Activated T-helper 2 cell treated with anti-CD3 and anti-CD28 coated beads, Interferon-gamma antibody, Interleukin-2, Interleukin-4, amounts not matched to agents 10 μg/mL and 5 μg/mL and 100 μg/mL, durations not matched to agents 14 hours and 24 hours and 36 hours (primary cell): ENCODE measurements at places on chromosomes 1 and 21.

- peak overlapping the region; percentile 15 for H3K4me3 ChIP-seq
- peaks cover 58% of the 10 kb centered on the region for H3K4me1 ChIP-seq
- peak overlapping the region; percentile 89 for H3K27ac ChIP-seq
- H3K27me3 ChIP-seq, result no peaks in the 10 kb centered on the region
Observed at GRCh38 chr1:235045921-235046601, 82.6 kb downstream of the TOMM20 start.

DNA sequence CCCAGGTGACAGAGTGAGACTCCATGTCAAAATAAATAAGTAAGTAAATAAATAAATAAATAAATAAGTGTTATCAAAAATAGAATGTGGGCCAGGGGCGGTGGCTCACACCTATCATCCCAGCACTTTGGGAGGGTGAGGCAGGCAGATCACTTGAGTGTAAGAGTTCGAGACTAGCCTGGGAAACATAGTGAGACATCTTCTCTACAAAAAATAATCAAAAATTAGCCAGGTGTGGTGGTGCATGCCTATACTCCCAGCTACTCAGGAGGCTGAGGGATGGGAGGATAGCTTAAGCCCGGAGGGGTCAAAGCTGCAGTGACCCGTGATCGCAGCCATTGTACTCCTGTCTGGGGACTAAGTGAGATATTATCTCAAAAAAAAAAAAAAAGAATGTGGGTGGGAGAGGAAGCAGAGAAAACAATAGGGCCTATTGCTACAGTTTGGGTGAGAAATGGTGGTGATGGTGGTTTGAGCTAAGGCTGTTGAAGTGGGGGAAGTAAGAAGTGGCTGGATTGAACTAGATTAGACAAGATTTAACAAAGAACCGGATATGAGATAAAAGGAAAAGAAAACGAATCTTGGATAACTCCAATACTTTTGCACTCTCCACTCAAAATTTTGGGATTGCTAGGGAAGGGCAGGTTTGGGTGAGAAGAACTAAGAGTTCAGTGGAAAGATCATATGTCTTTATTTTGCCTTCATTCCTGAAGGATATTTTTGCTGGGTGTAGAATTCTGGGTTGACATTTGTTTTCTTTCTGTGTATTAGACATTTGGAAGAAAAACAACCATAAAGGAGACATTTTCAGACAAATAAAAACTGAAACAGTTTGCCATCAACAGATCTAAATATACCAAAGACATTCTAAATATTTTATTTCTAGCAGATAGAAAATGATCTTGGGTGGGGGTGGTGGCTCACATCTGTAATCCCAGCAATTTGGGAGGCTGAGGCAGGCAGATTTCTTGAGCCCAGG is 57.1 kb upstream of the SPOCD1 start:
- H3K27ac ChIP-seq, result peak overlapping the region; percentile 79
- DNase-seq, result no peak
- no peaks in the 10 kb centered on the region for H3K27me3 ChIP-seq

DNA sequence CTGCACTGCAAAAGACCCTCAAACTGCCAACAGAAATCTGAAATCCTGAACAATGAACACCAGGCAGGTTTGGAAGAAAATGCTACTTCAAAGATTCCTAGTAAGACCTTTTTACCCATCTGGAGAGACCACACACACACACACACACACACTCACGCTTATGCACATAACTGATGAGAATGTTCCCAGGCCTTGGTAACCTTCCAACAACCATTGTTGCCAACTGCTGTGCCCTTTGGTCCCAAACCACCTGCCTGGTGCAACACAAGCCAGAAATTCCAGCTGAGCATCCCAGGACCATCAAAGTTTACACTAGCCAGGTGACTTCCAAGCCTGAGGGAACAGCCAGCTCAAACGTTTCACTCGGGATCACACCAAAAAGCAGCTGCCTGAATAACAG is 56.9 kb downstream of the SEC16B start:
- H3K27ac ChIP-seq, result no peak overlapping the region
- H3K4me3 ChIP-seq, result no peak overlapping the region
- no peak for DNase-seq
- H3K36me3 ChIP-seq, result no peaks in the 10 kb centered on the region
- no peaks in the 10 kb centered on the region for H3K27me3 ChIP-seq

GRCh38 chr21:24011087-24011486 is 1596.2 kb downstream of the MRPL39 start:
- H3K36me3 ChIP-seq, result no peaks in the 10 kb centered on the region
- H3K27me3 ChIP-seq, result no peaks in the 10 kb centered on the region
- DNase-seq, result no peak
- H3K27ac ChIP-seq, result no peak overlapping the region

DNA sequence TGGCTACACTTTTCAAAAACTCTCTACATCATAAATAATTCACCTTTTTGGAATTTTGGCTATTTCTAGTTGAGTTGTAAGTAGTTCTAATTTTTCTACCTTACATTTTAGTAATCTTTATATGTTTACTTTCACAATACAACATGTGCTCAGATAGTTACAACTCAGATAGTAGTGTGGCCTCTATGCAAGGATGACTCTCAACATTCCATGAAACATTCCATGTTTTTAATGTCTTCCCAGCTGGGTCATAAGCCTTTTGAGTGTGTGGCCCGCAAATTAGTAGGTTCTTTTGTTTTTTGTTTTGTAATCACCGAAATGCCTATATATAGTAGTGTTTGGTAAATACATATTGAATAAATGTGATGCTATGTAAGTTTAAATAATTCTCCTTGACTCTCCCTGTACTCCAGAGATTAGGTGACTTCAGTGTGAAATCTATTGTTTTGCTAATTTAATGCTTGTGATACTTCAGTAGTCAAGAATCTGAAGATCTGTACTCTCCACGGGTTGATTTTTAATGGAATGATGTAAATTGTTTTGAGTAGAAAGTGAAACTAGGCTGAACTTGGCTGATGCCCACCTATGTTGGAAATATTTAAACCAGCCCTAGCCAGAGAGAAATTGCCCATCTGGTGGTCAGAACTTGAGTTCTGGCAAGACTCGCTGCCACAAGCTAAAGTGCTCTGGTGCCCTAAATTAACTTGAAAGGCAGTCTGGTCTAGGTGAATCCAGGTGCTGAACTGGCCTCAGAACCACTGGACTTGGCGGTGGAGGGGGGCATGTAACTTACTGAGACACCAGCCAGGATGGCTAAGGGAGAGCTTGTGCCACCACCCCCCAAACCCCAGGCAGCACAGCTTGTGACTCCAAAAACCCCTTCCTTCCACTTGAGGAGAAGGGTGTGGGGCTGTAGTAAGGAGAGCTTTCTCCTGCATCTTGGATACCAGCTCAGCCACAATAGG is 165.6 kb downstream of the USP25 start:
- H3K36me3 ChIP-seq, result no peaks in the 10 kb centered on the region
- H3K4me3 ChIP-seq, result no peak overlapping the region
- DNase-seq, result no peak
- no peak overlapping the region for H3K27ac ChIP-seq
